Cortex of kidney (tissue), 1 donor: ENCODE measurements at places on chromosomes 1 and 21.

DNA sequence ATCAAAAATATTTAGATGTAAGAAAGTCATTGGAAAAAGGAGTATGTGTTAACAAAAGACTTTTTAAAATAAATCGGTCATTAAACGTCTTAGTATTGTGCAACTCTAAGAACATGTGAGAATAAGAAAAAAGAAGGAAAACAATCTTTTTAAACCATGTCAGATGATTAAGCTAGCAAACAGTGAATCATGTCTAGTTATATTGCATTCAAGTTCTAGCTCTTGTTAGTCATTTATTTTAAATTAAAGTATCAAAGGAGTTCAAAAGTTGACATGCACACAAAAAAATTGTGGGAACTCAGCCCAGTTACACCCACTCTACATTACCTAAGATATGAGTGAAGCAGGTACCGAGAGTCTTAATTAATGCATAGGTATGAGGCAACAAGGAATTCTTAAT, 9.8 kb downstream of the FRRS1 start:
- no peak for DNase-seq

GRCh38 chr1:48876330-48876785, 99.7 kb upstream of the BEND5 start:
- DNase-seq, result no peak

DNA sequence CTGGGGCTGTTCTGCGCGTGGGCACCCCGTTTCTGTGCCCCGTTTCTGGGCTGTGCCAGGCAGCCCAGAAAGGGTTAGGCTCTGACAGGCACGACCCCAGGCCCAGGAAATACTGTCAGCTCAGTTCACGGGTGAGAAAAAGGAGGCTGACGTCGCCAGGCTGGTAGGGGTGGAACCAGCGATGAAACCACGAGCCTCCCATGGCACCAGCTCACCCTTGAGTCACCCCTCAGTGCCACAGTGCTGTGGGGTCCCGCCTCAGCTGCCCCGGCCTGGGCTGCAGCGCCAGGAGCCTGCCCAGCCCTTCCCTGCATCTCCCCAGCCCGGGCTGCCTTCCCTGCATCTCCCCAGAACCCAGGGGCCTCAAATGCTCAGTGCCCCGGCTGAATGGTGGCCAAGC, 11.5 kb downstream of the MEGF6 start:
- no peak for DNase-seq

- no peak for DNase-seq
These were observed 98.8 kb upstream of the DPH5 start for GRCh38 chr1:101124405-101124804.

- DNase-seq, result no peak
These were observed 54.6 kb upstream of the BTG3 start for GRCh38 chr21:17667256-17667655.

DNA sequence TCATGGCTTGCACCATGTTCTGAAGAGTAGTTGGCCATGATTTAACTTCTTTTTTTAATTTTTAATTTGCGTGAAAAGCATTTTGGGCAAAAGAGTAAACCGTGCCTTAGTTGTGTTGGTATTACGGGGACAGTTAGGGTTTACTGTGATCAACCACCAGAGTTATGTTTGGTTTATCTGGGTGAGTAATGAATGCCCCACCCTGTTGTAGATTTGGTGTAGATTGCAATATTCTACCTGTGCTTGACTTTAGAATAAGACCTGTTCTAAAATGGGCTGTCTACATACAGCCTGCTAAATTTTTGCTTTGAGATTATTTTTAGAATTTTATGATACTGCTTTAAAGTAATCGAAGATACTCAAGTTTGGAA, 1.4 kb downstream of the USP25 start:
- DNase-seq, result no peak

DNA sequence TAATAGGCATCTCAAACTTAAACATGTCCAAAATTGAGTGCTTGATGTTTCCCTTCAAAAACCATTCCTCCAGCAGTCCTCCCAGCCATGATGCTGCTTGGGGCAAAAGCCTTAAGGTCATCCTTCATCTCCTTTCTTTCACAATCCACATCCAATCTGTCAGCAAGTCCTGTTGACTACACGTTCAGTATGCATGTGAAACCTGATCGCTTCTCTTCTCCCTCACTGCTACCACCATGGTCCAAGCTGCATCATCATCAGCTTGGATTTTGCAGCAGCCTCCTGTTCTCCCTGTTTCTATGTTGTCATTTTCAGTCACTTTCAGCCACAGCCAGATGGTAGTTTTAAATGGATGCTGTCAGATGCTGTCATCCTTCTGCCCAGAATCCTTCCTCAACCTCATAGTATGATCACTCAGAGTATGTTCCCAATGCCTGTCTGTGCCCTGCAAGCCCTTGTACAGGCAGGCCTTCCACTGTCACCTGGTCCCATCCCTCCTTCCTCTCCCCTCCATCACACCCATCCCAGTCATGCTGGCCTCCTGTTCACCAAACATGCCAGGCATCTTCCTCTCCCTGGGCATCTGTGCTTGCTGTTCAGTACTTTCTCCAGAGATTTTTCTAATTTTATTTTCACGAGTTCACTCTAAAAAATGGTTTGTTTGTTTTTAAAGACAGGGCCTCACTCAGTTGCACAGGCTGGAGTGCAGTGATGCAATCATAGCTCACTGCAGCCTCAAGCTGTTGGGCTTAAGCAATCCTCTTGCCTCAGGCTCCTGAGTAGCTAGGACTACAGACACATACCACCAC, 66.0 kb downstream of the SYDE2 start:
- DNase-seq, result no peak

DNA sequence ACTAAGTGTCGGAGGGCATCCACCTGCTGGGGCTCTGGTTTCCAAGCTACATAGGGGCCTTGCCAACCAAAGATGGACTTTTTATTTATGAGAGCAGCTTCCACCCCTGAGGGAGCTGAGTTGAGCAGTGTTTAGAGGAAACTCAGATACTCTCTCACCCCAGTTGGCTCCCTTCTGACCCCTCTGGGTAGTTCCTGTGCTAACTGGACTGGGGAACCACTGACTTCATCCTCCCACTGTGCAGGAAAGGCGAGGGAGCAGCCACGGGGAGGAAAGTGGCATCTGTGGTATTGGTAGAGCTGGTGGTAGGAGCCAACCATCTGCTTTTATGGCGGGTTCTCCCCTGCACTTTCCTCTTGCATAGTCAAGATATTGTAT, 70.4 kb downstream of the MPZL1 start:
- no peak for DNase-seq

DNA sequence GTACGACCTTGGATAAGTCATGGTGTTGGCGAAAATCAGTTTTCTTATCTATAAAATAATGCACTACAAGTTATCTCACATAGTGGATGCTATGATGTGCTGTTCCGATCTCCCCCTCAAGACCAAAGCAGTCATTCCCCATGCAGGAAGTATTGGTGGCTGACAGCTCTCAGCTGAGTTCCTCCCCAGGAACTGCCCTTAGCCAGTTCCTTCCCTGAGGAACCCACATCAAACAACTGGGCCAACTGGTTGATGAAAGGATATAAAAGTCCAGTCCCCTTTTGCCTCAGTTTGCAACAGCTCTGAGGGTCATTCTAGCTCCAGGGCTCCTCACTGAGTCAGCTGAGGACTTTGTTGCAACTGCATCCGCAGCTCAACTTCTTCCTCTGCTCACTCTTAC, 16.1 kb upstream of the SLAMF1 start:
- DNase-seq, result no peak

DNA sequence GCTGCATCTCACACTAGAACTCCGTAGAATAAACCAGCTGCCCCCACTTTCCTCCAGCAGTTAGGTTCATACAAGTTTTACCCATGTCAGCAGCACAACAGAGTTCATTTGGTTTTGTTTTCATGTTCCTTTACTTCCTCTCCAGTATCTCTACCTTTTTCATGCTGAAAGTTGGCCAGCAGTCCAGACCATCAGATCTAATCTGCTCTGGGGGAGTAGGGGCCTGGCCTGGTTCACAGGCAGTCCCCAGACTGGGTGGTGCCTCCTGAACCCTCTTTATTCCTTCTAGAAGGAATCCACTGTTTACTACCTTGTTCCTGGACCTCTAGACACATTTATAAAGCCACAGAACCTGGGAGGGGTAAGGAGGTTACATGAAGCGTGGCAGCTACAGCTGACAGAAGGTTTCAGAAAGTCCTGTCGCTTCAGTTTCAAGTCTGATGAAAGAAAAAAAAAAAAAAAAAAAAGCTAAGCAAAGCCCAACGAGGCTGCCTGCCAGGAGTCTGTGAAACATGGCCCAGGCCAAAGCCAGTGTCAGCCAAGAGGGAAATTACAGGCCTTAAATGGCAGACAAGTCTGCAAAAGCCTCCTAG, 184.6 kb upstream of the JUN start:
- DNase-seq, result no peak

DNA sequence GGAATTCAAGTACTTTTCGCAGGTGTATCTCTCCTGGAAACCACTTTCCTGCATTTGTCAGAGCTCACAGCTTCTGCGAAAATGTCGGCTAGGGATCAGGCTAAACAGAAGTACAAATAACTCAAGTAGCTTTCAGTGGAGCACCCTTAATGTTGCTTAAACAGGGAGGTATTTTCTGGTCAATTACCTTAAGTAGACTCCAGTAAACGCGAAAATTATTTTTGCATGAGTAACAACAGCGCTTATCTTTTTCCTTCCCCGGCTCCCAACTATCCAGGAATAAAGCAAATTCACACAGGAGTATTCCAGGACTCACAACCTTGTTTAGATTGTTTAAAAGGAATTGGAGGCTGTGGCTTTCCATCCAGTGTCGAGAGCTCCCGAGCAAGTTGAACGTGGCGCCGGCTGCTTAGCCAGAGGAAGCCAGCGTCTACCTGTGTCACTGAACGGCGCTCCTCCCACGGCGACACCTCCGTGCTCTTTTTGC, 7.3 kb upstream of the SIM2 start:
- DNase-seq, result no peak

DNA sequence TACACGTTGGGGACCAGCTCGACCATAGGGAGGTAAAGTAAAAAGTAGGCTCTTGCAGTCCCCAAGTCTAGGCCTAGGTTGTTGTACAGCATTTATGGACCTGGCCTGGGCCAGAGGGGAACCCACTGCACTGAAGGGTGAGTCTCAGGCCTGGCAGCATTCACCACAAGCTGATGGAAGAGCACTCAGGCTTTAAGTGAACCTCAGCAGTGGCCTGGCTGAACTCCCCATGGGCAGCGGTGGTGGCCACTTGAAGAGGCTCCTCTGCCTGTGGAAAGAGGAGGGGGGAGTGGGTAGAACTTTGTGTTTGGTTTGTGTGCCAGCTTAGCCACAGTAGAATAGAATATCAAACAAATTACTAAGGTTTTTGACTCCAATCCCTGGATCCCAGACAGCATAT, 176.2 kb upstream of the PRMT6 start:
- no peak for DNase-seq

DNA sequence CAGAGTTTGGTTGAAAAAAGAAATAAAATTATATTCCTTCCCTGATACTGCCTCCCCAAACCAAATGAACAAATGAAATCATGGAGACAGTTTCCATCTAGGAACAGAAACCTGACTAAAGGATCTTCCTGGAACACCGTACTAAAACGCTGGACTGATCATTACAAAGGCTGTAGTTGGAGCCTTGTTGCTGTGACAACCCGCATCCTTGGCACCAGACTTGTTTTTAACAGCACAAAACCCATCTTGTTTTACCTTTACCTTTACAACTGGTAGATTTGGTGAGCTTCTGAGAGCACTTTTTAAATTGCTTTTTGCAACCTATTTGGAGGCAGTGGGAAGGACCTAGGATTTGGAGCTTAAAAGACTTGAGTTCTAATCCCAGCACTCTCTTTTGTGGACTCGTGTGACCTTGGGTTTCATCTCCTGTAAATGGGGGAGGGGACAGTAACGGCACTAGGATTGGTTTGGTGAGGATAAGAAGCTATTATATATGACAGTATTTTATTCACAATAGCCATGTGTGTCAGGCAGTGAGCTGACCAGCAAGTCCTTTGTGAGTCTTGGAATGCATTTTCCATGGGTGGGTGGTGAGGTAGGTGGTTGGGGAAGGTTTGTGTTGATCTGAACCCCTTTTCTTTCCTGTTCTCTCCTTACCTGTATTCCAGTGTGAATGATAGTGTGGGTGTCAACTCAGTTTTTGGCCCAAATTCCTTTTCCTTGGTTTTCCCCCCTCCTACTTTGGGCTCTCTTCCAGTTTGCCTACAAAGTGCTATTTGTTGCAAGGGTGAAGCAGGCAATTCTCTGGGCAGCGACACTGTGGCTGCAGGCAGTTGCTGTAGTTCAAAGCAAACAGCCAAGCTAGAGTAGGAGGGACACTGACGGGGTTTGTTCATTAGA, 12.6 kb downstream of the LRRC8D start:
- DNase-seq, result no peak

DNA sequence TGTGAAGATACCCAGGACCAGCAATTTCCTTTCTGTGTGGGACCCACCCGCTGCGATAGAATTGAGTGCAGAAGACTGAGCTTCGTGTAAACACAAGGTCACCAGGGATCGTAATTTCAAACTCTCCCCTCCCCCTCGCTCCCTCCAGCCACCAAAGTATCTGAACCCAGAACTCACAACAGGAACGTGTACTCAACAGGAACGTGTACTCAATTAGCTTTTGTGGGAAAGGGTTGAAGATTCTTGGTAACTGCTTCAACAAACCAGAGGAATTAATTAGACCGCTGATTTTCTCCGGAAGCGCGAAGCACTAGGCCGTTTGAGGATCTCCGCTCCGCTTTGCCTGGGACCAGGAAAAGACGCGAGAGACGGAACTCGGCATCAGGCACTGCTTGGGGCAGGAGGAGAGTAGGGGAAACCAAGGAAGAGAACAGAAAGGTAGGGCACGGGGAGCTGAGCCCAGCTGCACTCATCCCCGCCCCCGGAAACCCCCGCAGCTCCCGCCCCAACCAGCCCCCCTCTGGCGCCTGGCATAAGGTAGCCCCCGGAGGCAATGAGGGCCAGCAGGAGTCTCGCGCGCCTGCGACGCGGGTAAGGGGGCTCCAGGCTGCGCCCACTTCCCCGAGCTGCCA, 453 bp downstream of the DRAM2 start:
- no peak for DNase-seq
